ENCODE measurements at places on chromosomes 2 and 18.

DNA sequence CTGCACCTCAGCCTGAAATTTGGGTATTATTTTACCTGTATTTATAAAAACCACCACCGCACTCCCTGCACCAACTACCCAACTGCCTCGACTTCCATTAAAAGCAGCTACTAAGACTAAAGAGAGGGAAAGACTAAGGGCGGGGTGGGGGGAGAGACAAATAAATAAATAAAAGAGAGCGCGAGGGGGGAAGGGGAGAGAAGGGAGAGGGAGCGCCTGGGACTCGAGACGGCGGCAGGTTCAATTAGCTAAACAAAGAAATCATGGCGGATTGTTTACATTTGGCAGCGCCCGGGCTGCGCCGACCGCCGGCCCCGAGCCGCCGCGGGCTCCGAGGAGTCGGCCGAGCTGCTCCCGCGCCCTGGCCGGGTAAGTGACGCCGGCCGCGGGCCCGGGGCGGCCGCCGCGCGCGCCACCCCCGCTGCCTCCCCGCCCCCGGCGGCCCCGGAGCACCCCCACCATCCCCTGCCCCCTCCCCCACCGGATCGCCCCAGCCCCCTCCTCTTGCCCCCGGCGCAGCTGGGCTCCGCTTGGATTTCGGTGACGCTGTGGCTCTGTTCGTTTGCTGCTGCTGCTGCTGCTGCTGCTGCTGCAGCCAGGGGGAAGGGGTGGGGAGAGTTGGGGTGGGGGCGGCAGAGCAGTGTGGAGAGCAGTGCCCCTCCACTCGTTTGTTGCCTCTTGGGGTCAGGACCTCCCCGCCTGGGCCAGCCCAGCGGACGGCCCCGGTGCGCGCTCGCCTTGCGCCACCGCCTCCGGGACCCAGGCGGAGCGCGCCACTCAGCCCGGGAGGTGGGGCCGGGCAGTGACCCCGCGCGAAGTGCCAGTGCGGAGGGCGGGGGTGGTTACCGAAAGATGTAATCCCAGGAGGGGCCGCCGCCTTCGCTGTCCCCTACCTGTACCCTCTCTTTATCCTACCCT lies 187.2 kb upstream of the FANCL start:
- peak; percentile 55 for ATAC-seq

DNA sequence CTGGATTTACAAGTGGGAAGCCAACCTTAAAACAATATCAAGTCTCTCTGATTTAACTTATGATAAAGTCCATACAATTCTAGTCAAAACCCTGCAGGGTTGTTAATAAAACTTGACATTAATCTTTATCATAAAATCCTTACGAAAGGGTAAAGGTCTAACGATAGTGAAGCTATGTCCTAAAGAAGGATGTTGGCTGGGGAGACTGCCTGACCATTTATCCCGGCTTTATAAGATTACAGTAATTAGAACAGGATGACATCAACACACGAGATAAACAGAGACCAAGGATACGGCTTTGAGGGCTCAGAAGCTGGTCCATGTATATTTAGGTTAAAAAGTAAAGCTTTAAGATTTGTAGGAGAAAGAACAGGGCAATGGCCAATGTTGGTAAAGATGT lies 189.0 kb upstream of the COPS8 start:
- no peak for ATAC-seq

GRCh38 chr2:96874198-96874831 lies 4.4 kb upstream of the SEMA4C start:
- no peak for ATAC-seq

DNA sequence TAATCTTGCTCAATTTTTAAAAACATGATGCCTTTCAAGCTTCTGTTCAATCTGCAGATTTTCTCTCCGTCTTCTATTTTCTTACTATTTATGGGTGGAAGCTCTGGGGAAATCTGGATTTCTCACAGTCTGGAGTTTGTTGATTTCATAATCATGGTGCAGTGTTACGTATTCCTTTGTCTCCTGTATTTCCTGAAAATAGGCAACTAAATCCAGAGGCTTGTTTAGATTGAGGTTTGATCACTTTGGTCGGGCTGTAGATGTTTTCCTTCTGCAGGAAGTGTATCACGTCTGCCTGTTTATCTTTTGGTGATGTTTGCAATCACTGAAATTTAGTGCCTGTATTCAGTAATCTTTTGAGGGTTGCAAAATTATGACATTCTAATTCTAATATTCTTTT lies 487.7 kb downstream of the LRRTM4 start:
- no peak for ATAC-seq

- no peak for ATAC-seq
Measured at GRCh38 chr2:177547122-177547521, 154.5 kb downstream of the AGPS start.

GRCh38 chr2:8617590-8617989 lies 64.3 kb upstream of the ID2 start:
- no peak for ATAC-seq

GRCh38 chr2:135563793-135564192 lies 32.5 kb downstream of the R3HDM1 start:
- ATAC-seq = no peak

DNA sequence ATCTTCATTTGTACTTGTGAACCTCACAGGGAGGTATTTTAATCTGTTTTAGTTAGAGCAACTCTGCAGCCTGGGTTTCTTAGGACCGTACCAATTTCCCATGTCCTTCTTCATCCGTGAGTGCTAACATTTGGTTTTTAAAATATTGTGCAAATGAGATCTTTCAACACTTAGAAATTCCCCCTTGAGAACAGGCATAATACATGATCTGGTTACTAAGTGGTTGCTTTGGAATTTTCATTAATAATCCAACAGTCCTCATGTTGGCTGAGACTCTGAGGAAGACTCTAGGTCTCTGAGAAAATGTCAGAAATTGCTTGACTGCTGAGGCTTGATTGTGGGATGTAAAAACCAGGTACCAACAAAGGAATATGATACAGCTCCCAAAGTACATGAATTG lies 125.6 kb upstream of the CDCA7 start:
- ATAC-seq = no peak

DNA sequence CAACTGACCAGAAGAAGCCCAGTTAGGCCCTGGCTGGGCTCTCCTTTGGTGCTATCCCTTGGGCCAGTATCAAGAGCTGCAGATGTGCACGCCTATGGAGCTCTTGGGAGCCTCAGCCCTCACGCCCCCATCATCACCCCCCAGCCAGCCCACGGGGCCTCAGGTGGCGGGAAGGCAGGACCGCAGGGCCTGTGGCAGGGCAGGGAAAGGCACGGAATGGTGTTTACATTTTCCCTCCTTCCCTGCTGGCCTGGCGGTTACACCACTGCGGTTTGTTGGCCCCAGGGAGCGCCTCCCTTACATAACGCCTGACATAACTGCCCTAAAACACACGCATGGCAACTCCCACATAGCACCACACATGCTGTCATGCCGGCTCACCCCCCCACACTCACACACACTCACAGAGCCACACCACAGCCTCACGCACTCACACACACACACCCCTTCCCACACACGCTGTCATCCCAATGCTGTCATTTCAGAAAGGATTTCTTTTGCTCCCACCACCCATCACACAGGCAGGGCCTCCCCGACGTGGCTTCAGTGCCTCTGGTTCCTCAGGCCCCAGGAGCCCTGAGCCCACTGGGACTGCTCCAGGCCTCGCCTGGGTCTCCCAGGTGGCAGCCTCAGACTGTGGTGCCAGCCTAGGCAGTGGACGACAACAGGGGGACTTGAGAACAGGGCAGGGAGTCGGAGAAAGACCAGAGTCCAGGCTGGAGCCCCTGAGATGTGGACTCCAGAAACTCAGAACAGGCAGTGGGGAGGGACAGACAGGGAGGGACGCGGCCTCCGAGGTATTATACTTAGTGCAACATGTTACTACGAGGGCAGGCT lies 15.7 kb downstream of the ZFP36L2 start:
- no peak for ATAC-seq

DNA sequence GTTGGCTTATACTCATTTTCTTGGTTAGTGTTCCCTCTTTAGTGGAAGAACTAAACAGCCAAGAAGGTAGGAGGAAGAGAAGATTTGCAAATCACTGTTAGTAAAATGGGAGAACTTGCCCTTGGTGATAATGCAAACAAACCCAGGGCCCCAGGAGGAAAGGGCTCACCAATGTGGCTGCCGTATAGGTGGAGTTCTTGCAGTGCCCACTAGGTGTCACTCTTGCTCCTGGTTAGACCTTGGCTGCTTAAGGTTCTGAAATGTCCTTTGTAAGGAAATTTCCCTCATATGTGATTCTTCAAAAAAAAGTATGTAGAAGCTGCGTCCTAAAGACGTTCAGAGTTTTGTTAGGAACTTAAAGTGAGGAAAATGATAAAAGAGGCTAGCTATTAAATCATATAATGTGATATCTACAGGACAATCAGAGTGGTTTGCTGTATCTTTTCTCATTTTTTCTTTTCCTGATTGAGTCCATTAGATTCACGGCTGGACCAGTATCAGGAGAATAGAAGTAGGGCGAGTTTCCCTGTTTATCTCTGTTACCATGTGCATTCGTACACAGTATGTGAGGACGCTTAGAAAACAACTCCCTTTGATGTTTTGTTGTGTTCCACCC lies 48.6 kb downstream of the RPIA start:
- no peak for ATAC-seq

GRCh38 chr2:162090109-162090508 lies 16.1 kb upstream of the DPP4 start:
- ATAC-seq = no peak

DNA sequence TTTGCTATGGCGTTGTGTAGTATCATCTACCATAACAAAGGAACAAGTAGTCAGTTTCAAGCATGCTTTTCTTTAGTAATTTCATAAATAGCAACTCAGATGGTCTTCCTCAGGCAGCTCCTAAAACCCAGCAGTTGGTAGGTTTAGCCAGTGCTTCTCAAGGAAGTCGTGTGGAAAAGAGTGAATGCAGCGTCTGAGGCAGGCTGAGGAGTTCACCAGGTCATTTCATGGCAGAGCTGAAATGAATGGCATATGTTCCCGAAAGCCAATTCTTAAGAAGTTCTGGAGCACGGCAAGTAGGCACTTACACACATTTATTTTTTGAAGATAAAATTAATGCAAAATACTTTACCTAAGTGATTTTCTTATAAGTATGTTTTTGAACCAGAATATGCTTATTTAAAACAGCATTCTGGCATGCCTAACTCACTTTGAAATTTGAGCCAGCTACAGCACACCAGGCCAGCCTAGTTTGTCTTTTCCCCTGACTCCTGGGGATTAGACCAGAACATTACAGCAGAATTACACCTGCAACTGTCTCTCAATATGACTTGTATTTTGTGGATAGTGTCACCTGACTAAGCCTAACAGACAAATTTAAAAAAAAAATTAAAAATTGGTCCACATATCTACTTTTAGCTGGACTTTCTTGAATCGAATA lies 62.2 kb downstream of the OSBPL6 start:
- peak; percentile 60 for ATAC-seq

DNA sequence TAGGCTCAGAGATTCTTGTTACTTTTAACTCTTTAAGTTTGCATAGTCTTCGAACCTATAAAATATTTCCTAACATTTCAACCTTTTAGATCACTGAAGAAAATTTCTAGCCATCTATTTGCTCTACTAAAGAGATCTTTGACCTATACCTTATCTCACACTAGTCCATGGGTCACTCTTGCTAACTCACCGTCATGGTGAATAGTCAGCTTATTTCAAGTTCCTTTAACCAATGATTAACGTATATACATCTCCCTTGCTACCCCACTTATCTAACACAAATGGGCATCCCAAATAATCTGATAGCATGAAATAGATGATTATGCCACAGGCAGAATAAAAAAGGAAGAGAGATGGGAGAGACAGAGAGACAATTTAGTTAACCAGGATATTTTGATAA lies 303.1 kb downstream of the GPD2 start:
- ATAC-seq = no peak

DNA sequence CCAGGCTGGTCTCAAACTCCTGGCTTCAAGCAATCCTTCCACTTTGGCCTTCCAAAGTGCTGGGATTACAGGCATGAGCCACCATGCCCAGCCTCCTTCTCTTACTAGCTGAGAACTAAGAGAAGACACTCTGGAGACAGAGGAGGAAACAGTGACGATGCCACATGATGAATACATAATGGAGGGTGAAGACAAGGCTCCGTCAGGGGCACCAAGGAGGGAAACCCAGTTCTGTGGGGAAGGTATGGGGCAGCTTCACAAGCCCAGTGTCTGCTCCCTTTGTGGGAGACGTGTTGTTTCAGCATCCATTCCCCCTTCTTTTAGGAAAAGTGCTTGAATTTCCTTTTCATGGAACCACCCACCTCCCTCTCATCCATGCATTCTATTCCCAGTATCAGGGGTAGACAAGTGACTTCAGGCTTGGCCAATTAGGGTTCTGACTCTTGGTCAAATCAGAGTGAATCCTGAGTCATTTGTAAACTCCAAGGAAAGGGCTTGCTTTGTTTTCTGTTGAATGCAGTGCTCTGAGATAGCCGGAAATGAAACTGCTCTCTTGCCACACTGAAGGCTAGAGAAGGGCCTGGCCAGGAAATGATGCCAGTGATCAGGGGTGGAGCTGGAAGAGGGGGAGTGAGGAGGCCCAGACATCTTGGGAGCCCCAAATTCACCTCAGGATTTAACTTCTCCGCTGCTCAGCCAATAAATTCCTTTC lies 23.7 kb downstream of the TMEM127 start:
- ATAC-seq = peak; percentile 35

- peak; percentile 64 for ATAC-seq
Measured at GRCh38 chr18:45850021-45850420, 24.5 kb downstream of the SIGLEC15 start.

DNA sequence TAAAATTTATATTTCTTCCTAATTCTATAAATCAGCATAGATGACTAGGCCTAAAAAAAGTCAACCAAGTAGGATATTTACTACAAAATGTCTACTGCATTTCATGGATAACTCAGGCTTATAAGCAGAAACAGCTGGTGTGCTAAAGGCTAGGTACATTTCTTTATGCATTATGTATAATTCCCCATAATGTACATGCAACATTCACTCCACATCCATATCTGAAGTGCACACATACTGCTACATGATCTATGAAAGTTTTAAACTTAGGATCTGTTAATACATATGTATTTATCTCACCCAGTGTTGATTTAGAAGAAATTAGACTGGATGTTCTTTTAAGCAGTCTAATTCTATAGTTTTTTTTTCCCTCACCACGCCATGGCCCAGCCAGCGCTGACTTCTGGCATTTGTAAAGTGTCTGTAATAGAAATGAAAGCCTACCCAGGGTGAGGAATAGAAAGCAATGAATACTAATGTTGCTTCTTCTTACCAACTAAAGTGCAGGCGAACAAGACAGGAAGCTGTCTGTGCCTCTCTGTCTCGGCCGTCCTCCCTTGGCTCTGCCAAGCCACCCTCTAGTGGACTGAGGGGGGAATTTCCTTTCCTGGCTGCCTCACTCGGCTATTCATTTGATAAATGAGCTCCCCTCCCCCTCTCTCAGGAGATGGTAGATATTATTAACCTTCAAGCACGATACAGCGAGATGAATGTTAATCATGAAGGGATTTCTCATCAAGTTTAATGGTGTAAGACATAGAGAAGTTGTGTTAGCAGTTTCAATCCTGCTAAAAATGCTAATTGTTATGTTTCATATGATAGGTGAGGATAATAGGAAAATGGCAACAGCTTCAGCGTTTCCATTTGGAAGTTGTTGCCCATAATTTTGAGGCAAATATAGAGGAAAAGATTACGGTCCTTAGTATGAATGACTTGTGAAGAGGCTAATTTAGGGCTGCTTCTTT lies 384.5 kb downstream of the MTX2 start:
- ATAC-seq = peak; percentile 95

GRCh38 chr2:73290049-73290839 lies 3.1 kb downstream of the EGR4 start:
- ATAC-seq = peak; percentile 52

- ATAC-seq = no peak
Measured at GRCh38 chr2:221455214-221455613, 116.9 kb downstream of the EPHA4 start.

GRCh38 chr2:59578349-59578748 lies 975.1 kb downstream of the BCL11A start:
- no peak for ATAC-seq

- ATAC-seq = no peak
Measured at GRCh38 chr2:193774166-193774565, 1579.4 kb upstream of the TMEFF2 start.

Data from SK-N-SH treated with all-trans-retinoic acid at 6 μM for 48 hours (cell line).